Right forelimb (tissue), 1 donor: ENCODE measurements at places on chromosomes 13 and 19.
A peak's percentile ranks its signal among the peaks of the same experiment; 100 is the strongest.

DNA sequence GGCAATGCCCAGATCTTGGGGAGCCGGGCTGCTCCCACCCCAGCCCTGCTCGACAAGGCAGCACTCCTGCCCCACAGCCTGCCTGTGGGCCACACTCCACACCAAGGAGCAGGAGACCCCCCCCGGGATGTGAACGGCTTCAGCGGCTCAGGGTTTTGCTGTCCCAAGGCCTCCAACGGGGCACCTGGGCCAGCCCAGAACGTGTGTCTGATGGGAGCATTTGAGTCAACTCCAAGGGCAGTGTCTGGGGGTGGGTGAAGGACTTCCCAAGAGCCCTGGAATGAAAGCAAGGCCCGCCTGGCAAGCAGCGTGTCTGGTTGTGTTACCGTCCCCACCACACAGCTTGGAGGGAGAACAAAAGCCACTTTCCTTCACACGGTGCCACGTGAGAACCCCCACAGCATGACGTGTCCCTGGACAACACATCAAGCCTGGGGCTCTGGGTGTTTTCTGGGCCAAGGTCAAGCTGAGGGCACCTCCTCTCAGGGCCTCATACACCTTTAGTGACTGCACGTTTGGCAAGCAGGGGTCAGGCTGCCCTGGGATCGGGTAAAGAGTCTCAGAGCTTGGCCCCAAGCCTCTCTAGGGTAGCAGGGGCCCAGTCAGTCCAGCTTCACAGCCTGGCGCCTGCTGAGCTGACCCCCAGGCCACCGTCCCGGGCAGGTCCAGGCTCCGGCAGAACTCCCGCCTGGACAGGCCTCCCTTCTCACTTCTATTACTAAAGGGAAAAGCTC, 6.0 kb downstream of the C13orf46 start:
- no peak for DNase-seq

DNA sequence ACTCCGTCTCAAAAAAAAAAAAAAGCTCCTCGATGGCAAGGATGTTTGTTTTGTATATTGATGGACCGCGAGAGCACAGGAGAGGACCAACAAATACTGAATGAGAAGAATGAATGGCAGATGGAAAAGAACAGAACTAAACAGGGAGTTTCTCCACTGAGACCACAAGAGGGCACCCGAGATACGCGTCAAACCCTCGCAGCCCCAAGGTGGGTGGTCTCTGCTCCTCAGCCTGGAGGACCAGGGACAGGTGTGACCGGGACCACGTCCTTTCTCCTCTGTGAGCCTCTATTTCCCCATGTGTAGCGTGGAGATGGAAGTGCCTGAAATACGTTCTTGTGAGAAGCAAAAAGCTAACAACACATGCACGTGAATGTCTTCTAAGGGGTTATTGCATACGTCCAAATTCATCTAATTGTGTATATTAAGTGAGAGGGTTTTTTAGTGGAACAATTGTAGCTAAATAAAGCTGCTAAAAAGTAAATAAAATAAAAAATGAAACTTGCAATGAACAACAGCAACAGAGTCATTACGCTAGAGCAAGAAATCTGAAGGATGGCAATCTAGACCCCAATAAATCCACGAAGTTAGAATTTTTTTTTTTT, 8.3 kb upstream of the CDC42EP5 start:
- peak; percentile 80 for DNase-seq

DNA sequence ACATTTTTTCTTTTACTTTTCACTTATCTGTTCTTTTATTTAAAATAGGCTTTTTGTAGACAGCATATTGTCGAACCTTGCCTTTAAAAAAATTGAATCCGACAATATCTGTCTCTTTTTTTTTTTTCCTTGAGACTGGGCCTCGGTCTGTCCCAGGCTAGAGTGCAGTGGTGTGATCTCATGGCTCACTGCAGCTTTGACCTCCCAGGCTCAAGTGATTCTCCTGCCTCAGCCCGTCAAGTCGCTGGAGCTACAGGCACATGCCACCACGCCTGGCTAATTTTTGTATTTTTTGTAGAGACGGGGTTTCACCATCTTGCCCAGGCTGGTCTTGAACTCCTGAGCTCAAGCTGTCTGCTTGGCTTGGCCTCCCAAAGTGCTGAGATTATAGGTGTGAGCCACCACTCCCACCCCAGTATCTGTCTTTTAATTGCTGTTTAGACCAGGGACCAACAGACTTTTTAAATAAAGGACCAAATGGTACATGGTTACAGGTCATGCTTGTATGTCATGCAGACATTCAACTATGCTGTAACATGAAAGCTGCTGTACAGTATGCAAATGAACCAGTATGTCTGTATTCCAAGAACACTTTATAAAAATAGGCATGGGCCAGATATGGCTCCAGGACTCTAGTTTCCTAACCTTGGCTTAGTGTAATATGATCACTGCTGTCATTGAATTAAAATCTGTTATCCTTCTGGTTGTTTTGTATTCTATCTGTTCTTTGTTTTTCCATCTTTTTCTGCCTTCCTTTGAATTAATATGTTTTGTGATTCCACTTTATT, 80.3 kb downstream of the GJA3 start:
- DNase-seq: no peak

- DNase-seq: no peak
Observed at GRCh38 chr19:16532440-16533234, 9.6 kb downstream of the CHERP start.

DNA sequence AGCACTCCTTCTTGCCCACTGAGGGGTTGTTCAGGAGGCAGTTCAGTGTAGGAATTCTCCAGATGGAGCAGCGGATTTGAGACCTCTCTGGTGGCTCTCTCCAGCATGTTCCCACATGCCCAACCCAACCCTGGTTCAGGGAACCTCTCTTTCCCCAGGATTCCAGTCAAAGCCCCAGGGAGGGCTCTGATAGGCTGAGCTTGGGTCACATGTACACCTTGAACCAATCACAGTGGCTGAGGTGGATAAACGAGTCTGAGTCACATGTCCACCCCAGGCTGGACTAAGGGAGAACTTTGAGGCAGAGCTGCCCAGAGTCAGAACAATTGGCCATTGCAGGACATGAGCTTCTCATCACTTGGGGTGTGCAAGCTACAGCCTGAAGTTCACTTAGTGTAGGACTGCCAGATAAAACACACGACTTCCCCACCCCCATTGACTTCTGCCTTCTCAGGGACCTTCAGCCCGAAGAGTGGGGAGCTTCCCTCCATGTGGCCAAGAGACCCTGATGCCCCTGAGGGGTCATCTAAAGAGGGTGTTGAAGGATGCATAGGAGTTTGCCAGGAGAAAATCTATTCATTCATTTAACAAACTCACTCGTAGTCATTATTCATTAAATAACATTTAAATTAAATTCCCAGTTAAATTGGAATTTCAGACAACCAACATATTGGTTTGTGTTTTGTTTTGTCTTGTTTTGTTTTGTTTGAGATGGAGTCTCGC, 4.0 kb upstream of the MAST3 start:
- DNase-seq: no peak

- DNase-seq: no peak
Observed at GRCh38 chr13:50153876-50154275, 138.6 kb downstream of the KCNRG start.

- DNase-seq: no peak
Observed at GRCh38 chr19:29614780-29615179, 8.7 kb downstream of the POP4 start.
